Esophagus squamous epithelium (tissue), 5 donors: ENCODE measurements at places on chromosomes 5 and 9. TPM values are rescaled to one million over a fixed set of nuclear protein-coding genes. Genes with fewer than 3 reads are reported as not detected.

- no peaks in the 10 kb centered on the region for H3K27me3 ChIP-seq
- peaks cover 7% of the 10 kb centered on the region for H3K4me1 ChIP-seq
- H3K27ac ChIP-seq: no peak overlapping the region
- H3K36me3 ChIP-seq: no peaks in the 10 kb centered on the region
Measured at GRCh38 chr9:99349870-99350269, 127.8 kb downstream of the SEC61B start.

DNA sequence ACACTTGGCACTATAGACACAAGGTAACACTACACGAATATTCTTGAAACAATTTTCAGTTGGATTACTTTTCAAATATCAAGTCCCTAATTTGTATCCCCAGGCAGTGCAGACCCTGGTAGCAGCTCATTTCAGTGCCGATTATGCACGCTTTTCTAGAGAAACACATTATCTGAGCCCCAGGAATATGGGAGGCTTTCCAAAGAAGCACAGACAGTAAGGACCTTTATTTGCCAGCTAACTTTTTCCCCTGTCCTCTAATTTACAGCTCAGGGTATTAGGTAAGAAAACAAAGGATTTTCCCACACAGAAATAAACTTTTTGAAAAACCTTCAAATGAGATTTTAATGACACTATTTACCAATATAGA is 852.3 kb upstream of the DMAC1 start:
- H3K27ac ChIP-seq: no peak overlapping the region
- no peaks in the 10 kb centered on the region for H3K4me1 ChIP-seq
- H3K4me3 ChIP-seq: no peak overlapping the region
- DNase-seq: no peak

DNA sequence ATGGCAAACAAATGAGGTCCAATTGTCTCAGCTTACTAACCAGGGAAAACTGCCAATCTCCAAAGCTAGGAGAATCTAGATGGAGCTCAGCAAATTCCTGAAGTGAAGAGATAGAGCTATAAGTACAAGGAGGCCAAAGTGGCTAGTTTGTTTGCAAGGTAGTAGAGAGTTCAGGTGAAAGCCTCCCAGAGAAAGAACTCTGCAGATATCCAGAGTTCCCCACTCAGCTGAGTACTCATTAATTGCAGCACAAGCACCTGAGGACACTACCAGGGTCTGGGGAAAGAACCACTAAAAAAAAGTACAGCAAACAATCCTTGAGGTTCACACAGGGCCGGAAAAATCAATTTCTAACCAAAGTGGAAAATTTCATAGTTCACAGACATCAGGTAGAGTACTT is 250.9 kb downstream of the TMEM232 start:
- H3K27me3 ChIP-seq: no peaks in the 10 kb centered on the region
- no peak for DNase-seq
- no peaks in the 10 kb centered on the region for H3K4me1 ChIP-seq
- H3K4me3 ChIP-seq: no peak overlapping the region

DNA sequence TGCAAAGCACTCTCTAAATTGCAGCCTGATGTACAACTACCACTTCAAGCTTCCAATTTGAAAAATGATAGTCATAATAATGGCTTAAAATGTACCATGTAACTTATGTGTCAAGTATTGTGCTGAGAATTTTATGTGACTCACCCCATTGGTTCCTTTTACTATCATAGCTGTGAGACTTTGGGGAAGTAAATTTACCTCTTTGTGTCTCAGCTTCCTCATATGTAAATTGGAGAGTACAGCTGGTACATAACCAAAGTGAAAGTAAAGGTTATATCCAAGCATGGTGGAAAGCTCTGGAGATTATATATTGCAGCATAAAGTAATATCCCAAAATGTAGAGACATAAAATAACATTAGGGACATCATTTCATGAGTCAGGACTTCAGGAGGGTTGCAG is 2200.4 kb upstream of the C9orf72 start:
- H3K27me3 ChIP-seq: no peaks in the 10 kb centered on the region
- no peaks in the 10 kb centered on the region for H3K36me3 ChIP-seq
- no peak overlapping the region for H3K27ac ChIP-seq
- no peak overlapping the region for H3K4me3 ChIP-seq

- no peaks in the 10 kb centered on the region for H3K27me3 ChIP-seq
- H3K36me3 ChIP-seq: no peaks in the 10 kb centered on the region
- DNase-seq: no peak
- no peak overlapping the region for H3K27ac ChIP-seq
- H3K4me1 ChIP-seq: no peaks in the 10 kb centered on the region
- no peak overlapping the region for H3K4me3 ChIP-seq
Measured at GRCh38 chr9:96813607-96814006, 35.7 kb upstream of the ZNF510 start.

DNA sequence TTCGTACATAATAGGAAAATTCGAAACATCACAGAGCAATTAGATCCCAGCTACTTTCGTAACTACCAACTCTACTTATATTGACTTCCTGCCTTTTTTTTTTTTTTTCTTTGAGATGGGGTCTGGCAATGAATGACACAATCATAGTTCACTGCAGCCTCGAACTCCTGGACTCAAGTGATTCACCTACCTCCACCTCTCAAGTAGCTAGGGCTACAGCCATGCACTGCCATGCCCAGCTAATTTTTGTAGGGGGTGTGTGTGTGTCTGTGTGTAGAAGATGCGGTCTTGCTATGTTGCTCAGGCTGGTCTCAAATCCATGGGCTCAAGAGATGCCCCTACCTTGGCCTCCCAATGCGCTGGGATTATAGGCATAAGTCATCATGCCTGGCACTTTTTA is 5.8 kb upstream of the PAIP2 start:
- no peak overlapping the region for H3K27ac ChIP-seq
- H3K27me3 ChIP-seq: no peaks in the 10 kb centered on the region
- DNase-seq: no peak
- H3K4me3 ChIP-seq: no peak overlapping the region

Gene HTR1A
- total RNA-seq: not detected
